Suppressor macrophage treated with lipopolysaccharide for 1 hour (primary cell): ENCODE measurements at places on chromosomes 5 and 9.

DNA sequence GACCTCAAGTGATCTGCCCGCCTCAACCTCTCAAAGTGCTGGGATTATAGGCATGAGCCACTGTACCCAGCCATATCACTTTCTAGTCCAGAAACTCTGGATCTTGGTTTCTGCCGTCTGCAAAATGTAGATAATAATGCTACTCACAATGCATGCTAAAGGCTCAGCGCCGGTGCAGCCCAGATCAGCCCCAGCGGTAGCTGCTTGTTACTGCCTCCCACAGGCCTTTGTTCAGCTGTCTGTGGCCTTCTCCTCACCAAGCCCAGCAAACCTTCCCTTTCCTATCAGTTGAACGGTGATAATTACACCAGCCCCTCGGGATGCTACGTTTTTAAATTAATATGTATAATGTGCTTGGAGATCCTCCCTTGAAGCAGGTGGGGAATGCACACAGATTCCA lies 26.2 kb upstream of the MSX2 start:
- DNase-seq, result no peak

DNA sequence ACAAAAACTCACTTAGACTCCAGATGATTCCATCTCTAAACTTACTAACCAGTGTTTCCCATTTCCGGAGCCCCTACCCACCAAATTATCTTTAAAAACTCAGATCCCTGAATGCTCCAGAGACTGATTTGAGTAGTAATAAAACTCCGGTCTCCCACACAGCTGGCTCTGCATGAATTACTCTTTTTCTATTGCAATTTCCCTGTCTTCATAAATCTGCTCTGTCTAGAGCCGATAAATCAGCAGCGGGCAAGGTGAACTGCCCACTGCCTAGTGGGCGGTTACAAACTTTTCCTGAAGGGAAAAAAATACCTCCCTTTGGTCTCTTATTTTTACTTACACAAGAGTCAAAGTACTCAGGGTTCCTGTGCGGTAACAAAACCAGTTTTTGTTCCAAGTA lies 624.4 kb upstream of the RORB start:
- DNase-seq, result no peak

- DNase-seq, result no peak
These were observed 47.1 kb downstream of the CAST start for GRCh38 chr5:96709152-96709821.

GRCh38 chr5:16737209-16737608 lies 120.4 kb upstream of the RETREG1 start:
- no peak for DNase-seq

- peak; percentile 75 for DNase-seq
These were observed 8.8 kb upstream of the GLIPR2 start for GRCh38 chr9:36127652-36128244.

DNA sequence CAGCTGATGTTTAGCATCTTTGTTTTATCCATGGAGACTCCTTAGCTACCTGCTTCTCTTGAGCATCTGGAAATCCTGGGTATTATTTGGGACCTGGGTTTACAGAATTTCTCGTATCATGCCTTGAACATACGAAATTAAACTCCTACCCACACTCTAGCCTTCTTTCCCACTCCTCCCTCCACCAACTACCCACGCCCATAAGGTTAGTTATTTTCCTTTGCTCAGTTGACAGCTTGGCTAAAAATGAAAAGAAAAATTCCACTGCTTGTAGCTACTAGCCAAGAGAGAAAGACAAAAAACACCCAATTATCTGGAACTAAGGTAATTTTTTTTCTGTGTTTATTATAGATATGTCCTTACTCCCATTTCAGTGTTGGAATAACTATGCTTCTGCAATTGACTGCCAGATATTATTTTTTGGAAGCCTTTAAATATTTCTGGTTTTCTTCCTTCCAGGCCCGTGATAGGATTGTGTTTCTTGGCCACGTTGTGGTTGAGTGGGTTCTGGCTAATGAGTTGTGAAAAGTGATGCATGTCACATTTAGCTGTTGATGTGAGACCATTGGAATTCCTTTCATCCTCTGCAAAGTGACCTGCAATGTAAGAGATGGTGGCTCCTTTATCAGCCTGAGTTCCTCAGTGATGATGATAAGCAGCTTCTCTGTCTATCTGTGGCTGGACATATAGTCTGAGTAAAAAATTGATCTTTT lies 308.1 kb downstream of the LRRC70 start:
- no peak for DNase-seq

DNA sequence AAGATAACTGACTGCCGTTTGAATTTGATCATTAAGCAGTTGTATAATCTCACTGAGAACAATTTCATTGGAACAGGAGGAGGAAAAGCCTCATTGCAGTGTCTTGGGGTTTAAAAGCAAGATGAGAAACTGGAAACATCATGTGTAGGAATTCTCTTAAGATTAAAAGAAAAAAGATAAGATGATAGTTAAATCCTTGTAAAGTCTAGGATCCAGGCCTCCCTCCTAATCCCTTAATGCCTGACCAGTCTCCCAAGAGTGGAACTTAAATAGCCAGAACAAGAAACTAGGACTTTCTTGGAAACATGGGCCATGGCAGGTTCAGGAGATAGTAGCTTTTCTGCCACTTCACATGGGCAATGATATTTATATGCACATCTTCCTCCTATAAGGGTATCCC lies 37.0 kb upstream of the LRRC19 start:
- DNase-seq, result no peak

DNA sequence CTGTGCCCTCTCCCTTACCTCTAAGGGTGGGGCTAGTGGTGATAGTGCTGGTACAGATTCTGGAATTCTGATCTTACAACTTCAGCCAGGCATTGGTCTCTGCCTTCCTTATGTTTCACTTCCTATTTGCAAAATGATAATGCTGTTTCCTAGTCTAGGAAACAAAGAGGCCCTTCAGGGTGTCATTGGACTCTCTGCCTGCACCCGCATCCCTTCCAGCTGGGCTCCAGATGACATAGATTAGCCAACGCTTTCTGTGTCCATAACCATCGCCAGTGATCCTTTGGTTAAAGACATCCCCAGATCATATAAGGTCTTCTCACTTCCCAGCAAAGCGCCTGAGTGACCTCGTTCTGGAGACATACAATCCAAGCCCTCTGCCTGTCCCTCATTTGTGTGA lies 180.7 kb downstream of the ERCC6L2 start:
- no peak for DNase-seq

GRCh38 chr5:68225911-68226545 lies 10.5 kb downstream of the PIK3R1 start:
- no peak for DNase-seq
